CD4-positive, CD25-positive, alpha-beta regulatory T cell (primary cell): ENCODE measurements at places on chromosomes 5 and 9. TPM values are rescaled to one million over a fixed set of nuclear protein-coding genes. Genes with fewer than 3 reads are reported as not detected.

DNA sequence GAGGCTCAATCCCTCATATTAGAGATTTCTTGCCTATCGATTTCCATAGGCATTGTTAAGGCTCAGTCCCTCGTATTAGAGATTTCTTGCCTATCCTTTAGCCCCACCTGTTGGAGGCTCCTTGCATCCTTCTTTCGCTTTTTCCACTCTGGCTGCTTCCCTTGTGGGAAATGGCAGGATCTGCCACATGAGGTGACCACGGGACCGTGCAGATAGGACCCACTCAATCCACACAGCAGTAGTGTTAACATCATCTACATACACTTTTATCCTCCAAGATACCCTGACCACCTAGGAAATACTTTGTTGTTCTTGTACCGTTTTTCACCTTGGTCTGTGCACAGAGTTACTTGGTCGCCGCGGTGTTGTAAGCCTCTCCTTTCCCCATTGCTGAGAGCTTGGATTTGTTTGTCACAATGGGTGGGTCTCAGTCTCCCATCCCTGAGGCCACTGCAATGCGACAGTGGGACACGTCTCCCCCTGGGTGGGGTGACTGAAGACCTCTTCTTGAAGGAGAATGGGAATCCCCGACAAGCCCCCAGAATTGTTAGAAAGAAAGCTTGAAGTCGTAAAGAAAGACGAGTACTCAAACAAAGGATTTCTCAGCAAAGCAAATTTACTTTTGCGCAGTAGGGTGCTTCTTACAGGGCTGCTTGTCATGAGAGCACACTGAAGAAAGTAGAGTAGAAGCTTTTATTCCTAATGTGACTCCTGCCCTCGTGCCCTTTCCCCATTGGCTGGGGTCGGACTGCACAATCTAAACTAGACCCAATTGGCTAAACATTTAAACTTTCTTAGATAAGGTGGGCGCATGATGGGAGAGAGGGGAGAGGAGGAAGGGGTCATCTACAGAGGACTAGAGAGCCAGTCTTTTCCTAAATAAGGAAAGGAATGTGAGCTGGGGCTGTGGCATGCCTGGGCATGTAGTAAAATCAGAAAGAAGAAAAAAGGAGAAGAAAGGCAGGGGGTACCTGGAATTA is 19.8 kb downstream of the IFT74 start:
- DNase-seq = peak; percentile 30

DNA sequence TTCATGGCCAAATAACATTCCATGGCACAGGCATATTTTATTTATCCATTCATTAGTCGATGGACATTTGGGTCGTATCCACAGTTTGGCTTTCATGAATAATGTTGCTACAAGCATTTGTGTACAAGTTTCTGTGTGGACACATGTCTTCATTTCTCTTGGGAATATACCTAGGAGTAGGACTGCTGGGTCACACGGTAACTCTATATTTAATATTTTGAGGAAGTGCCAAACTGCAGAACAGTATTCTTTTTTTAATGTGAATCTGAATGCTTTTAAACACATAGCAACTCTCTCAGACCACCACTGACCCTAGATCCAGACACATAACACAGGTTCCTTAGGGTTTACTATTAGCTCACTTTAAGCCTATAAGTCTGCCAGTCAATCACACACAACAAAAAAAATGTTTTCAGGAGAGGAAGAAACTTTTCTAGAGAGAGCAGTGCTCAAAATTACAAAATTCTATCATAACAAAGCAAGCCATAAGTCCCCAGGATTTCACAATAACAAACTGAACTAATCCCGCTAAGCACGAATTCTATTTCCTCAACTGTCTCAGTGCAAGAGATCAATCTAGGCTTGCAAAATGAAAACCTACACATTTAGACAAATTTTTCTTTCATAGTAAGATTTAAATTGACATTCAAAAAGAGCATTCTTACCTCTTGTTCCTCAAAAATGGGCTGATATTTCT is 41.8 kb upstream of the GABBR2 start:
- DNase-seq = no peak

- no peak for DNase-seq
Observed at GRCh38 chr5:173774271-173774761, 113.8 kb upstream of the CPEB4 start.

DNA sequence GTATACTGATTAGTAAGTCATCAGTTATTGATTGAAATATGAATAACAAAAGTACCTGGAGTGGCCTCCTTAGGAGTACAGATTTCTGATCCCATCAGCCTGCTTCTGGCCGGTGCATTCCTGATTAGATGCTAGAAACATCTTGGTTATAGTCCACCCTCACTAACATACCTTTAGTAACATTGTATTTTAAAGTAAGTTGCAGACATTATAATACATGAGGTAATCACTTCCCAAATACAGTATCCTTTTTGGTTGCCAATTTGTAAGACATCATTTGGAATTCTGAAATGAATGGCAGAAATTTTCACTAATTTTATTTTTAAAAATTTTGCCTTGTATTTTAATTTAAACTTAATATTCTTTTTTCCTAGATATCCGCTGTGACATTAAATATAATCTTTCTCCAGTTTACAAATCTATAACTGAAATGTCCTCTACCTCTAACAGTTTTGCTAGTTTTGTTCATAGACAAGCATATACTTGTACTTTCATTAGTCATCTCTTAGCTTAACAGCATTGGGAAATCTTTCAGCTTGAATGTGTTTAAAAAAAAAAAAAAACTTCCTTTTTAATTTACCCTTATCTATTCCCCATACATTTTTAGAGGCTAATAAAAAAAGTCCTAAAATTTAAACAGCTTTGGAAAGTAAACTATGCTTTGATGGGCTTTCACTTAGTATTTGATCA is 178.9 kb downstream of the XRCC4 start:
- no peak for DNase-seq

DNA sequence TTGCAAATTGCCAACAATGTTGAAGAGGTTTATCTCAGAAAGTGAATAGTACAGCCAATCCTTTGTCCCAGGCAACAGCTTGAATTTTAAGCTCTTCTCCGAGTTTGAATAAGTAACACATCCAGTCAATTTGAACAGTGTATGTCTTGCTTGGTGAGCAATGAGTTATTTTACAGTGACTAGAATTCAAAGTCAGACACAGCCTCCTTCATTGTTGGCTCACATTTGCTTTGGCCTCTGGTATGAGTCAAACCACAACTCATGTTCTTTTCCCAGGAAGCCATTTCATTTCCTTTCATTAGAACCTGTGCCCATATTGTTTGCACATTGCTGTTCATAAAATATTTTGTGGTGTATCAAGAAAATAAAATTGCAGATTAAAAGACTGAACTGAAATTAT is 622.0 kb upstream of the DAB2 start:
- DNase-seq = no peak

- DNase-seq = no peak
Observed at GRCh38 chr5:15241216-15241821, 258.7 kb upstream of the FBXL7 start.

DNA sequence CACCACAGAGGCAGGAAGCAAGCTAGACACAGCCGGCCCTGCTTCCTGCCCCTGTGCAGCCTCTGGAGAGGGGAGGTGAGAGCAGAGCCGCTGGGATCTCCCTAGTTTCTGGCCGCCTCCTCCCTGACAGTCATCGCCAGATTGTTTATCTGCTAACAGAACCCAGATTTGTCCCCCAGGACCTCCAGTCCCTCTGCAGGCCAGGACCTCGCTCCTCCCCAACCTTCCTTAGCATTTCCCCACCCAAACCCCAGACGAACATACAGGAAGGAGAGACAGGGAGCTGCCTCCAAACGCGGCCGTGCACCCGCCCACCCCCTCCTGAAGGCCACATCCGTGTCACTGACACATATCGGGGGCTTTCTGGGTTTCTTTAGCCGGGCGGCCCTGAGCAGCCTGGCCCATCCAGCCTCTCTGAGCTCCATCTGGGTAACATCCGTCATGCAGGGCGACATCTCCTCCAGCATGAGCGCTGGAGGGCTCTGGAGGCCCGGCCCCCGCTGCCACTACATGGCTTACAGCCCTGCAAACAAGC is 47.5 kb downstream of the DBH start:
- peak; percentile 80 for DNase-seq

GRCh38 chr9:16213781-16214515 is 656.5 kb downstream of the BNC2 start:
- DNase-seq = no peak

DNA sequence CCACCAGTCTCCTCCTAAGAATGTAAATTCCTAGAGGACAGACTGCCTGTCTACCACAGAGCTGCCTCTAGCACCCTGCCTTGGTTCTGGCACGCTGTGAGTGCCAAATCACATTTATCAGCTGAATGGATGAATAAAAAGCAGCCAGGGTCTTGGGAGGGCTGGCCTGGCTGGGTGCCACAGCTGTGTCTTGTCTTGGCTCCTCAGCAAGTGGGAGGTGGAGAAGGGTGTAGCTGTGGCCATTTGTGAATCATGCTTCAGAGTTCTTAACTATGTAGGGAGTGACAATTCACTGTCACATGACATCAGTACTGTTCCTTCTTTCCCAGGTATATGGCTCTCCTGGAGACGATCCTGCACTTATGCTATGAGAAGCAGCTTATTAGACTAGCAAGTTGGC is 70.6 kb downstream of the DCP2 start:
- DNase-seq = no peak

GRCh38 chr9:125750627-125751011 is 3.4 kb downstream of the PBX3 start:
- DNase-seq = no peak

The TNIP1 gene
- 58.2 TPM for polyA plus RNA-seq

The SGCD gene
- not detected for polyA plus RNA-seq

The TYRP1 gene
- polyA plus RNA-seq = not detected

The SEPTIN8 gene
- 0.83 TPM for polyA plus RNA-seq

The RGS14 gene
- 53.4 TPM for polyA plus RNA-seq

The CENPK gene
- polyA plus RNA-seq = 35.4 TPM
